ENCODE measurements at places on chromosomes 4 and X.

DNA sequence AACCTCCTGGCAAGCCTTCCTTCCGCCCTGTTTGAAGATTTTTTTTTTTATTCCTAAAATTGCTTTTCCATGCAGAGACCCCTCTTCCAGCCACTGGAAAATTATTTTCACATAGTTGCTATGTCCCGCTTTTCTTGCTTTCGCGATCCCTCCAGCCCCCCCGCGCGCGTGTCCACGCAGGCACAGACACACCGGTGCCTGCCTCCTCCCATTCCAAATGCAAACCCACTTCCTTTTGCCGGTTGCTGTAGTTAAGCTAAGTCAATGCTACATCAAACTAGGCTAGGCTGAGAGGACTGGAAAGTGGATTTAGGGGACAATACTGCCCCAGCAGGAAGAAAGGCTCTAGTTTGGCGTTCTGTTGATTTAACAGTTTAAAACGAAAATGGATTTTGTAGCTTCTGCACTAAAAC is 111.0 kb downstream of the DHX15 start:
- DNase-seq: peak; percentile 46

- DNase-seq: peak; percentile 33
Observed at GRCh38 chr4:37802068-37802666, 24.3 kb upstream of the PGM2 start.

DNA sequence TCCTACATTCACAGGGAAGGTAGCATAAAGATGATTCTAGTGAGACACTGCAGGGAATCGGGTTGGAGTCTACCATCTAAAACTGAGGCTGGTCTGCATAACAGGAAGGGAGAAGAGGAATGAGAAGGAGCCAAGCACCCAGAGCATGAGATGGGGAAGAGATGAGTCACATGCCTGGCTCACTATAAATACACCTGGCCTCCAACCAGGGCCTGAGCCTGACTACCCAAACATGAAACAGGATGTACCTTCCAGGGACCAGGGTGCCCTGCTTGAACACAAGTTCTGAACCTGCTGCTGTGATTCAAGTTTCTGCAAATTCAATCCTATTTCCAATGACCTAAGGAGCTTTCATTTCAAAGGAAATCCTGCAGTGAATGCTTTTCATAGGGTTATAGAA is 24.9 kb downstream of the CD99L2 start:
- DNase-seq: no peak

GRCh38 chr4:146401274-146401673 is 120.5 kb downstream of the SLC10A7 start:
- no peak for DNase-seq
